SK-N-SH treated with all-trans-retinoic acid at 6 μM for 48 hours (cell line): ENCODE measurements at places on chromosomes 7 and 10.

DNA sequence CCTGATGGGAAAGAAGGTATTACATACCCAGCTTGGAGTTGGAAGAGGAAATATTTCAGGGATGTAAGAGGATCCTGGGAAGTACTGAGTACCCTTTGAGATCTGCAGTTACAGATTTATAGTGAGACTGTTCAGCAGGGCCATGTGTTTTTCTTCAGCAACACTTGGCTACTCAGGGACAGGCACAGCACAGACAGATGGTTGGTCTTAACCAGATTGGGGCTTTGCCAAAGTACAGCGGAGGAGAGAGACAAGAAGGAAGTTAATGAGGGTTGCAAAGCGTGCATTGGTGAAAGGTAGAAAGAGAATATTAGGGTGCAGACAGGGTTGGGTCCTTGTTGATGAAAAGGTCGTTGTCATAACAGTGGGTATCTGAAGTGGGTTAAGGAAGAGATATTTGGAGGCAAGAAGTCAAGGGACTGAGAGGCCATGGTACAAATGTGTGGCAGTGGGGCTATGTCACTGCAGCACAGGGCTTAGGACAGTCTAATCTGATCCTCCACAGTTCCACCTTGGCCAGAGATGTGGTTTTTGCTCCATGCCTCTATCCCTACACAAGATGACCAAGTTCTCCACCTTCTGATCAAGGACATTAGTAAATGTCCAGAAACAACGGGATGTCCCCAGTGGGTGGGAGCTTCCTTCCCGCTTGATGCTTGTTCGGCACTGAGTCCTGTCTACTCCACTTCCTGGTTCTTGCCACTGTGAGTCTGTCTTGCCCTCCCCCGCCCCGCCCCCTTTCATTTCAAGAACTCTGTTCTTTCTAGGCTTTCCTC is 18.9 kb upstream of the DNAJC1 start:
- peak; percentile 90 for ATAC-seq

DNA sequence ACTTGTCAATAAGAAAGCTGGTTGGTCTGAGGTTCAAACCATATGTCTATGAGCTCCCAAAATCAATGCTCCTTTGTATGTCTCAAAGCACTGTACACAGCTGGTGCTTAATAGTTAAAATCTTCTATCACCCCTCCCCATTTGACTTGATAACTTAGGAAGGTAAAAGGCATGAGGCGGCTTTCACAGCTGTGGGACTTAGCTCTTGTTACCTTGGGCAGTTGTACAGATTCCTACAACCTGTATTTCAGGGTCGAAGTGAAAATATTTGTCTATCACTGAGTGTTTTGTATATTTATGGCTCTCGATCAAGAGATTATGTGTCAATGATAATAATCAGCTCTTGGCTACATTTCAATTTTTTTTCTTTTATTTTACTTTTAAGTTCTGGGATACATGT is 992 bp upstream of the KIFBP start:
- ATAC-seq = no peak

GRCh38 chr7:147145194-147145593 is 1028.6 kb downstream of the CNTNAP2 start:
- no peak for ATAC-seq

- no peak for ATAC-seq
These were observed 39.4 kb upstream of the AGR3 start for GRCh38 chr7:16921151-16921550.

- no peak for ATAC-seq
These were observed 234.9 kb downstream of the EBF3 start for GRCh38 chr10:129728905-129729795.

GRCh38 chr10:33137356-33138005 is 179.5 kb upstream of the ITGB1 start:
- ATAC-seq = no peak

DNA sequence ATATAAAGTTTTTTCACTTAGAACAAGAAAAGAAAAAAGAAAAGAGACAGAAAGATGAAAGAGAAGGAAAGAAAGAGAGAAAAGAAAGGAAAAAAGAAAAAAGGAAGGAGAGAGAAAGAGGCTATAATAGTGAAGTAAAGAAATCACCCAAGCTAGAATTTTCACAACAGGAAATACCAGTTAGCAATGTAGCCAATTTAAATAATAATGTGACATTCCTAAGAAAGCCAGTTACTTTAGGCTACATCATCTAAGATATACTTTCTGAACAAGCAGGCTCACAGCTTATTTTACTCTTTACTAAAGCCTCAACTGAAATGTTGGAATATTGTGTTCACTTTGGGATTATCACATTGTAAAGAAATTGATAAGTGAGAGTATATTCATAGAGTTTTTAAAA is 53.6 kb downstream of the GPR37 start:
- ATAC-seq = no peak
